HuH-7.5 (cell line): ENCODE measurements at places on chromosomes 3 and 15.

DNA sequence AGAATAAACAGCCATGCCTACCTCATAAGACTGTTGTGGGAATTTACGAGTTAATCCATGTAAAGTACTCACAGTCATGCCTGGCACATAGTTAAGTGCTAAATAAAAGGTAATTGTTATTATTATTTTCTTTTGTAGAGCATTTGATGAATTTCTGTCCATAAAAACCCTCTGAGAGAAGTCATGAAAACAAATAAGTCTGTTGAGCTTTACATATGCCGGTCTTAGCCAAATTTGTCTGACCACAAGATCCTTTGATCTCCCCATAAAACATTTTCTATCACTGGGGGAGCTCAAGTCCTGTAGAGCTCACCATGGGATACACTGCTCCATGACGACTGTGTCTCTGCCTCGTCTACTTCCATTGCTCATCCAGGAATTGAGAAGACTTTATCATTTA lies 114.0 kb downstream of the MAGI1 start:
- no peak for DNase-seq

DNA sequence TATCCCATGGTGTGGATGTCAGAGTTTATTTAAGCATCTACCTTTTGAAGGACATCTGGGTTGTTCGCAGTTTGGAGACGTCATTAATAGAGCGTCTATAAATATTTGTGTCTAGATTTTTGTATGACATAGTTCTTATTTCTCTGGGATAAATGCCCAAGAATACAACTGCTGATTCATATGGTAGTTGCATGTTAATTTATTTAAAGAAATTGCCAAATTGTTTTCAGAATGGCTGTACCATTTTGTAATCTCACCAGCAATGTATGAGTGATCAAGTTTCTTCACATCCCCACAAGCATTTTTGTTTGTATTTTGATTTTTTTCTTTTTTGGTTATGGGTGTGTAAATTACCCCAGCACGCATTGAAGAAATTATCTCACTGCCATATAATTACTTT lies 656.9 kb downstream of the NTRK3 start:
- no peak for DNase-seq

DNA sequence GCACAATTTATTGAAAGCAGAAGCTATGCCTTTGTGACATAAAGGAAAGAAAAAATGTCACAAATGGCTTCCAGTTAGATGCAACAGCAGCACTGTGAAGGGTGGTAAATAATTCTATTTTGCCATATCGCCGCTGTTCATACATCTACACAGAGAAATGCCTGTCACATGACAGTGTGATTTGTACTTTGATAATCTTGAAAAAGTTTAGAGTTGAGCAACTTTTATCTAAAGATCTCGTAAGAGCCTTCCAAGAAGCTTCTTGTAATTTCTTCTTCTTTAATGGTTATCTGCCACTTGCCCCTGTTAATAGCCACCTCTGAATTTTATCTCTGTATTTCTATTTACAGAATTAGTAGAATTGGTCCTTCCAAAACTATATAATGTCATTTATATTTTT lies 192.3 kb downstream of the ATP8B4 start:
- DNase-seq = no peak

- DNase-seq = no peak
These were observed 359.1 kb upstream of the IL12A start for GRCh38 chr3:159629329-159630084.

- no peak for DNase-seq
These were observed 247.3 kb upstream of the KCNH8 start for GRCh38 chr3:18900994-18901393.

GRCh38 chr3:8970971-8971589 lies 7.8 kb upstream of the RAD18 start:
- no peak for DNase-seq
